ENCODE measurements at places on chromosomes 16 and 17. TPM values are rescaled to one million over a fixed set of nuclear protein-coding genes. Genes with fewer than 3 reads are reported as not detected.

Gene FBXW10B
- total RNA-seq = 0.92 TPM

Gene DNAI2
- not detected for total RNA-seq

Gene ASPA
- 0.05 TPM for total RNA-seq

Gene ABCC12
- total RNA-seq = not detected

Gene COX4I1
- total RNA-seq = 379 TPM

Gene MYH10
- total RNA-seq = 185 TPM

Gene GNAO1
- total RNA-seq = 0.30 TPM

Gene CRAMP1
- total RNA-seq = 5.0 TPM

Gene TEFM
- 13.1 TPM for total RNA-seq

Gene NR1D1
- 0.89 TPM for total RNA-seq

Gene TMEM238L
- total RNA-seq = not detected
